ENCODE measurements at places on chromosomes 4 and X.

GRCh38 chrX:129006491-129006890 is 516.8 kb downstream of the SMARCA1 start:
- DNase-seq: no peak

GRCh38 chrX:17464194-17464593 is 89.2 kb downstream of the NHS start:
- DNase-seq: no peak

DNA sequence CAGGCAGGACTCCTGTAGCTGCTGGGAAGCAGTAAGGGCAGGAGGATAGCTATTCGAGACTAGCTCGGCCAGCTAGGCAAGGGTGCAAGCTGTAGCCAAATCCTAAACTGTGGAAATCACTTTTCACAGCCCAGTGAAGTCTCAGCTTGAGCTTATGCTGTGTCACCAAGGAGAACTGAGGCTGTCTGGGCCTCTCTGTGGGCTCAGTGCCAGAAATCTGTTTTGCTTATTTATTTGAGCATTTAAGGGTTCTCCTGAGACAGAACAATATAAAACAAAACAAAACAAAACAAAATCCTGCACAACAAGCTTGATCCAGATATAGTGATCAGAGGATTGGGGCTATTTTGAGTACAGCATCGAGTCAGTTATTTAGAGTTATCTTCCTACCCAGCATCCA is 97.5 kb downstream of the FANCB start:
- DNase-seq: no peak

DNA sequence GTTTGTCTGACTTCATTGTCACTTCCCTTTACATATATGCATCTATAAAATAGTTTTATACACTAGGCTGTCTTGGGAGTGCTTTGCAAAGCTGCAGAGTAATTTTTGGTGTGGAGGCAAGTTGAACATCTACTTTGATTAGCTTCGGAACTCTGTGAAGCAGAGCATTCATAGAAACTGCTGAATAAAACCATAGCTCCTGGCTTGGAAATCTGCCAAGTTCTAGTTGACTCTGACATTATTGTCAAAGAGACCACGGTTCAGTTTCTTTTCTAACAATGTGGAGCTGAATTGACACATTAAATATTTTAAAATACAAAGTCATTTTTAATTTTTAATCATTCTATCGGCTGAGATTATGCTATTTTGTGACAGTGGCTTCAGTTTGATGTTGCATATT is 335.0 kb downstream of the BMPR1B start:
- DNase-seq: no peak

- DNase-seq: no peak
Observed at GRCh38 chr4:65880594-65880993, 210.3 kb upstream of the EPHA5 start.

DNA sequence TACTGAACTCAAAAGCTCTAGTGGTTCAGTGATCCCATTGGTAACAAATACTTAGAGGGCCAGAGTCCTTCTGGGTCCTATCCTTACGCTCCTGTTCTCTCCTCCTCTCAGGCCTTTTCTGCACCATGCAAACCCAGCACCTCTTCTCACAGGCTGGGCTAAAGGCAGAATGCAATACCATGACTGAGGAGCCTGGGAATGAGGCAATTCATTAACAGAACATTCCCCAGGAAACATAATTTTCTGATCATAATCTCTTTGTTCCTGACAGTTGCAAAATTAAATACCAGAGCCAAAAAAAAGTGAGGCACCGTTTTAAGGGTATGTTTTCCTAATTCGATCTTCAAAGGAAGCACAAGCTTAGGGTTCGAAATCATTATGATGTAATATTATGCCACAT is 9.0 kb downstream of the SORBS2 start:
- no peak for DNase-seq

DNA sequence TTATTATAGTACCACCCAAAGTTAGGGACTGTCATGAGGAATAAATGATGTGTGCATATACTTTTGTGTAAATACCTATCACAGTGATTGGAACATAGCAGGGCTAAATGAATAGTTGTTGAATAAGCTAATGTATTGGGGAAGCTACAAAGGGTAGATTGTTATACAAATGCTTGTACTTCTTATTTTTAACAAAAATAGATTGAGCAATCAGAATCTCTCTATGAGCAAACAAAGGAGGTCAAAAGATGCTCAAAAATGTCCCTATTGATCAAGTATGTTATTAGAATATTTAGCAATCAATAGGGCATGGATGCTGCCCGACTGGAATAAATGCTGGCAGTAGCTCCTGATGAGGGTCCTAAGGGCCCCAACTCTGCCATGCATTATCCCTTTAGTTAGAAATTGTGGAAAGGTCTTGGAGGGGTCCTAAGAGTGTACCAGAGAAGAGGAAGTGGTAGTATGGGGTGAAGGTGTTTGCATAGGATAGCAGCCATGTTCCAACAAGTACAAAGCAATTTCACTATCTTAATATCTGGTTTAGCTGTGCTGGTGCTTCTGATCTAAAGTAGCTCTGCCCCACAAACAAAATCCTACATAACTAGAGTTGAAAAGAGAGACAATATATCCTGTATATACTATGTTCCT is 33.1 kb upstream of the TAPT1 start:
- no peak for DNase-seq

GRCh38 chr4:112516066-112516470 is at the start of gene NEUROG2:
Gene NEUROG2, minus strand, starts transcription at chr4:112516180. Its CDS starts 705 bp downstream, at chr4:112515475.
- no peak for DNase-seq

- DNase-seq: no peak
Observed at GRCh38 chrX:42710452-42710851, 67.5 kb downstream of the PPP1R2C start.

DNA sequence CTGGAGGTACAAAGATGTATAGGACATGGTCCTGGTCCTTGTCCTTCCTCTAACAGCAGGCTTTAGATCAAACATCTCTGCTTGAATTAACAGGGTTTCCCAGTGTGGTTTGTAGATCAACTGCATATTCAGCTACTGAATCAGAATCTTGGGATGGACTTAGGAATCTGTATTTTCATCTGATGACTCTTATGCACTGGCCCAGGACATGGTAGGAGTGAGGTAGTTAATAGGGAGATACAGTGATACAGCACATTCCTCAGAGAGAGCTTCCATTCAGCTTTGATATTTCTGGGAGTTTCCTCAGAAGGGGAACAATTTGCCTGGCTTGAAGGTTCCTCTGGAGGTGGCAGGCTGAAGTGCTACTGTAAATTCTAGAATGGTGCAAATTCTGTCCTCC is 203.1 kb downstream of the LARP7 start:
- no peak for DNase-seq

DNA sequence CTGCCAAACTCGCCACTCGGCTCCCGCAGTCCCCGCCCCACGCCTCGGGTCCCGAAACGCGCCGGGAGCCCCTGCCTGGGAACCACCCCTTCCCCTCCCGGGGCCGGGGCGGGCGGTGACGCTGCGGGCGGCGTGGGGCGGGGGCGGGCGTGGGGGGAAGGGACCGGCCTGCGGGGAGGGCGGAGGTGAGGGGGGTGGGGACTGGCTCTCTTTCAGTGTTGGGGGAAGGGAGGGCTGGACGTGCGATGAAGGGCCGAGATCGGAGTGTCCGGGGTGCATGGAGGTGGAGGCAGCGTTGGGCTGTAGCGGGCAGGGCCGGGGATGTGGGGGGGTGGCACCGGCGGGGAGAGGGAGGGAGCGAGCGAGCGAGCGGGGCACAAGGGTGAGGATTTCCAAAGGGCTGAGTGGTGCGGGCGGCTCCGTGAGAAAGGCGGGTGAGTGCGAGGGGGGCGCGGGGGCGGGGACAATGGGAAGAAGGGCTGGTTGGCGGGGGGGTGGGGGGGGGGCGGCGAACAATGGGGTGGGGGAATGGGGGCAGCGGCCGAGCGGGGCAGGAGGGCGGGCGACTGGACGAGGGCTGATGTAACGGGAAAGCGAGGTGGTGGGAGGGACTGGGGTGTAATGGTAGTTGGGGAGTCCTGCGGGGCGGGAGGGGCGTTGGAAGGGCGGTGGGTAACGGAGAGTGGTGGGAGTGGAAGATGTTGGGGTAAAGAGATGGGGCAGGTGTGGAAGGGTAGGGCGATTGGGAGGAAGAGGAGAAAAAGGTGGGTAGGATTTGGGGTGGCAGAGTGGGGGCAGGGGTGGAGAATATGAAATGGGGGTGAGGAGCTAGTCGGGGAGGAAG is 578 bp downstream of the DCUN1D4 start:
- DNase-seq: peak; percentile 75

GRCh38 chr4:76782837-76783236 is 115.1 kb downstream of the SOWAHB start:
- no peak for DNase-seq

DNA sequence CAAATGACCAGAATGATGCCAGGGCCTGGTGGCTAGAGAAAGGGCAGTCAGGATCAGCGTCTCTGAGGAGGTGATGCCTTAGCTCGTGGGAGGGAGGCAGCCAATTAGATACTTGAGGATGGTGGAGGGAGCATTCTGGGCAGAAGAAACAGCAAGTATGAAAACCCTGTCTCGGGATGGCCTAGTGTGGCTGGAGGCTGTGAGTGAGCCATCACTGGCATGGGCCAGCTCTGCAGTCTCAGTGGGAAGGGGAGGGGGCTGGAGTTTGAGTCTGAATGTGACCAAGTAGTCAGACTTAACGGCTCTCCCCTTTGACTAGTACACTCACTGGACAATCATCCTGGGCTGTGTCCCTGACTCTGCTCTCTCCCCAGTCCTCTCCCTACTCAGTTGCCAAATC is 7.1 kb downstream of the CNGA2 start:
- DNase-seq: no peak

DNA sequence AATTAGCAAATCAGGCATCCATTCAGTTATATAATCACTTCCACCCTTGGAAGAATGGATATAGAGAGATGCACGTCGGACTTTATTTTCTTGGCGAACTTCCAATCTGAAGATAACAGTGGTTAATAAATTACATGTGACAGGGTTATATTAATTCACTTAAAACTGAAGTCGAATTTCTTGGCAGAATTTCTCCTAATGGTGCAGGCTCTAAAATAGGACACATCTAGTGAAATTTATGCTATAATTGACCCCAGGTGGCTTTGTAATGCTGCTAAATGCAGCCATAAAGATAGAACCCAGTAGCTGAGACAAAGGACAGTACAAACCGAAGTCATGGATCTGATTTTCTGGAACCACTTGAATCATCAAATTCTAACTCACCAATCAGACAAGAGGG is 20.8 kb upstream of the SLC10A4 start:
- no peak for DNase-seq

- DNase-seq: no peak
Observed at GRCh38 chr4:70488748-70489147, 16.8 kb downstream of the MUC7 start.

DNA sequence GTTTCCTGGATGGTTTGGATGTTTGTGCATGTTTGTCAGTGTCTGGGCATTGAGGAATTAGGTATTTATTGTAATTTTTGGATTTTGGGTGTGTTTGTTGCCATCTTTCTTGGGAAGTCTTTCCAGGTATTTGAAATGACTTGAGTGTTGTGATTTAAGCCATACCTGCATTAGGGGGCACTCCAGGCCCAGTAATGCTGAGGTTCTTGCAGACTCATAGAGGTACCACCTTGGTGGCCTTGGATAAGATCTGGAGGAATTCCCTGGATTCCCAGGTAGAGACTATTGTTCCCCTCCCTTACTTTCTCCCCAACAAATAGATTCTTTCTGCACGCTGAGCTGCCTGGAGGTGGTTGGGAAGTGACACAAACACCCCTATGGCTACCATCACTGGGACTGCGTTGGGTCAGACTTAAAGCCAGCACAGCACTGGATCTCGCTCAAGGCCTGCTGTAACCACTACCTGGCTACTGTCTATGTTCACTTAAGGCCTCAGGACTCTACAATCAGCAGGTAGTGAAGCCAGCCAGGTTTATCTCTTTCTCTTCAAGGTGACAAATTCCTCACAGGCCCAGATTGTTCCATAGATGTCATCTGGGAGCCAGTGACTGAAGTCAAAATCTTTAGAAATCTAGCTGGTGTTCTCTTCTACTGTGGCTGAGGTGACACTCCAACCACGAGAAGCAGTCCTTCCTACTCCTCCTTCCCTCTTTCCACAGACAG is 643.6 kb downstream of the PDHA2 start:
- no peak for DNase-seq

DNA sequence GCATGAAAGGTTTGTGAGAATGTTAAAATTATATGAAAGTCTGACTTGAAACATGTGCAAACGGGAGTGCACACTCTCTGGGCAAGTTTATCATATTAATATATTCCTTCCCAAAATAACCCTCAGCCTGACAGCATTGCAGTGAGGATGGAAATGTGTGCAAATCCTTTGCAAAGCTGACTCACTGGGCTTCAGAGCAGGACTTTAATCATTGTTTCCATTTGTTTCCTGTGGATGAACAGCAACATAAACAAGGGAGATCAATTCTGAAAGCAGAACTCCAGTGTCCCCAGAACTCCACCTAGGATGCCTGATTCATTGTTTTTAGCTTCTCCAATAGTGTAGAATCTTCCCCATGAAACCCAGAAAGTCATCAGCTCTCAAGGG is 32.9 kb downstream of the SLC2A9 start:
- peak; percentile 24 for DNase-seq

DNA sequence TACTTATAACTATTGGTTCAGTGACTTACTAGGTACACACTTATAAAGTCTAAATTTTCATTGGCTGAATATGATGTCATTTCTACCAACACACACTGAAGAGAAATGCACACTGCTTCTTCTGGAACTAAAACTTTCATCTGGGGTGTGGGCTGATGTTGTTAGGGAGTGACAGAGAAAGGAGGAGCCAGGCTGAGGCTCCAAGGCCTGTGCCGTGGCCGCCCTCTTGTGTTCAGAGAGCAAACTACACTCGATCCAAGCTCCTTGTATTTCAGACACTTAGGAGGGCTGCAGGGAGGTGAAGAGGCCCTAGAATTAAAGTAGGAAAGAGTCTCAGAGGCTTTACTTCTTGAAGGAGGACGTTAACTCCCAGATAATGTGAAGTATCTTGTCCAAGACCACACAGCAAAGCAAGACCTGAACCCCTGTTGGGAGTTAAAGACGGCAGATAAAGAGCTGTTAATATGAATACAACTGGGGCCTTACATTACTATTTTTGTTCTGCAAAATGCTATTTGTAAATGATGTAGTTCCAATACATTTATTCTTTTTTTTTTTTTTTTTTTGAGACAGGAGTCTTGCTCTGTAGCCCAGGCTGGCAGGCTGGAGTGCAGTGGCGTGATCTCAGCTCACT is 137.5 kb downstream of the AFAP1 start:
- DNase-seq: peak; percentile 92

- no peak for DNase-seq
Observed at GRCh38 chr4:74418063-74418670, 26.8 kb upstream of the AREG start.

- DNase-seq: no peak
Observed at GRCh38 chr4:171025343-171025742, 787.9 kb upstream of the GALNTL6 start.

GRCh38 chr4:96519291-96519690 is 679.4 kb downstream of the PDHA2 start:
- no peak for DNase-seq

GRCh38 chr4:56575820-56576429 is 70.3 kb downstream of the ARL9 start:
- DNase-seq: peak; percentile 21

All from Ammon's horn (tissue), 1 donor.